Uterine smooth muscle cell (primary cell): ENCODE measurements at places on chromosomes 3 and 15. TPM values are rescaled to one million over a fixed set of nuclear protein-coding genes. Genes with fewer than 3 reads are reported as not detected.

The ITIH4 gene
- 0.66 and 1.7 TPM in 2 replicates for total RNA-seq

The BNC1 gene
- 10.0 and 11.3 TPM in 2 replicates for total RNA-seq

The ASB14 gene
- under 0.01 TPM in 1 of 2 replicates, not detected in the other for total RNA-seq

The FGF7 gene
- total RNA-seq = 264 and 355 TPM in 2 replicates

The C15orf61 gene
- 3.0 and 5.6 TPM in 2 replicates for total RNA-seq

The KCNH8 gene
- under 0.01 TPM in 2 replicates for total RNA-seq

The ITIH1 gene
- not detected in 2 replicates for total RNA-seq

The DNAJA4 gene
- 5.4 and 5.9 TPM in 2 replicates for total RNA-seq

The C3orf85 gene
- not detected in 2 replicates for total RNA-seq

The ADAMTS7 gene
- total RNA-seq = 1.2 and 2.2 TPM in 2 replicates

The PLD1 gene
- 12.4 and 16.7 TPM in 2 replicates for total RNA-seq

The ITPKA gene
- total RNA-seq = 18.1 and 25.0 TPM in 2 replicates

The FRMD4B gene
- total RNA-seq = 1.9 and 7.5 TPM in 2 replicates

The BCL2A1 gene
- total RNA-seq = 4.9 and 27.1 TPM in 2 replicates

The TMCO5A gene
- total RNA-seq = under 0.01 TPM in 1 of 2 replicates, not detected in the other

The AADACL2 gene
- not detected in 2 replicates for total RNA-seq

The FRMD5 gene
- 11.1 and 12.4 TPM in 2 replicates for total RNA-seq
